Upper lobe of right lung (tissue), 1 donor: ENCODE measurements at places on chromosomes 6 and 20. TPM values are rescaled to one million over a fixed set of nuclear protein-coding genes. Genes with fewer than 3 reads are reported as not detected.

Gene ENPP3
- total RNA-seq = 0.87 TPM

Gene NKX2-4
- total RNA-seq = not detected

Gene COL20A1
- not detected for total RNA-seq

Gene CYP39A1
- 7.8 TPM for total RNA-seq

Gene TMC2
- total RNA-seq = 0.43 TPM

- no peak overlapping the region for H3K27ac ChIP-seq
- H3K27me3 ChIP-seq = no peaks in the 10 kb centered on the region
- no peak for DNase-seq
- no peak overlapping the region for H3K4me3 ChIP-seq
- peaks cover 6% of the 10 kb centered on the region for H3K4me1 ChIP-seq
These were observed 24.7 kb downstream of the MGME1 start for GRCh38 chr20:17993546-17993945.

DNA sequence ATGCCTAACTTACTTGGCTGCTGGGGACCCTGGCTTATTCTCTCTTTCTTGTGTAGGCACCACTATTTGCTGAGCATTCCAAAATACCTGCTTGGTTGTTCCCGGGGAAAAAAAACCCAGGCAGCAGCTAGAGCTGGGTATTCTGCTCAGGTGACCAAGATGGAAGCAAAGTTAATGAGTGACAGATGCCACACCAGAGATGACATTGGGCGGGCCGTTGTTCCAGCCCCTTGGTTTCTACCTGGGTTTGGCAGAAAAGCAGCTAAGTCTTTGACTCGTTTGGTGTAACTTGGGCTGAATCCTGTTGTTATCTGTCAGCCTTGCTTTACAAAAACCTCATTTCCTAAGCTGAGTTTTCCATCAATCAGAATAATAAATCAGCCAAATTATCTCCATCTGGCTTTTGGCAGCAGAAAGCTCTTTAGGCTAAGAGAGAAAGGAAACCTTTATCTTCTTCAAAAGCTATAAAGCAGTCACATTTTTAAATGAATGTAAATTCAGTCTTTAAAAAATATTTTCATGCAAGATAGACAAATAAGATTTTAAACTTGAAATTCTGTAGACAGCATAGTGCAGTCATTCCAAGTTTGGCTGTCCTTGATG lies 202.0 kb upstream of the GMDS start:
- H3K4me1 ChIP-seq = no peaks in the 10 kb centered on the region
- H3K27ac ChIP-seq = no peak overlapping the region
- no peaks in the 10 kb centered on the region for H3K27me3 ChIP-seq

- no peak for DNase-seq
- H3K4me1 ChIP-seq = peaks cover 41% of the 10 kb centered on the region
- H3K4me3 ChIP-seq = no peak overlapping the region
- no peaks in the 10 kb centered on the region for H3K27me3 ChIP-seq
These were observed 38.7 kb downstream of the LAMA4 start for GRCh38 chr6:112215488-112216284.

DNA sequence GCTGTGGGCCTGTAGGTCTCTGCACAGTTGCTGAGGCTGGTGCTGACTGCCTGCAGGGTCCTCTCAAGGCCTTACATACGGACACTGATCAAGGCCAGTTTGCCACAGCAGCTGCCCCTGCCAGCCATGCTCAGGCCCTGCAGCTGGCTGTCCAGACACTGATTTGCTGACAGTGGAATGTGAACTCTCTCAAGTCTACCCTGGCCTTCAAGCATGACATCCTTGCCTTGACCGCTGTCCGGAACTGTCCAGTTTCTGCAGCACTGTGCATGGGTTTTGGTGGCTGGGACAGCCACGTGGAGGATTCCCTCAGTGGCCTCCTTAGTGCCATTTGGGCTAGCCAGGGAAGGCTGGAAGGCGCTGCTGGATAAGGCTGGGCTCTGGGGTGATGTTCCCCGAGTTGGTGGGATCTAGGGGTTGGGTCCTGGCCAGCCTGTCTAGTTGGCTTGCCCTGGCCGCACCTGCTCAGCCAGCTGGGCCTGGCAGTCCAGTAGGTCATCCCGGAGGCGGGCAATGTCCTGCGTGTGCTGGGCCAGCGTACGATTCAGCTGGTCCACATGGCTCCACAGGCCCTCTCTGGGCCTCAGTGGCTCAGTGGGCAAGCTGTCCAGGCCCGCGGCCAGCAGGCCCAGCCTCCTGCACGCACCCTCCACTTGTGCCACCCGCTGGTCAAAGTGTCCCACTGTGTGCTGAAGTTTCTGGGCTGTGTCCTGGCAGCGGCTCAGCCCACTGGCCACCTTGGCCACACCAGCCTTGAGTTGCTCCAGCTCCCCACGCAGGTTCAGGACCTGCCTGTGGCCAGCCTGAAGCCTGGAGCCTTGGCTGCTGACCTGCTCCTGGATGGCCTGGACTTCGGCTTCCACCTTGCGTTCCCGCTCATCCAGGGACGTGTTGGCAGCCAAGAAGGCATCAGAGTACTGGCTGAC lies 5.5 kb downstream of the EMILIN3 start:
- peaks cover 6% of the 10 kb centered on the region for H3K4me1 ChIP-seq
- no peaks in the 10 kb centered on the region for H3K36me3 ChIP-seq
- no peak overlapping the region for H3K4me3 ChIP-seq
- H3K27me3 ChIP-seq = peaks cover 21% of the 10 kb centered on the region

GRCh38 chr6:46042355-46042999 lies 26.8 kb upstream of the CLIC5 start:
- H3K4me3 ChIP-seq = no peak overlapping the region
- no peak overlapping the region for H3K27ac ChIP-seq
- H3K4me1 ChIP-seq = peaks cover 13% of the 10 kb centered on the region
- H3K36me3 ChIP-seq = no peaks in the 10 kb centered on the region
- no peak for DNase-seq

DNA sequence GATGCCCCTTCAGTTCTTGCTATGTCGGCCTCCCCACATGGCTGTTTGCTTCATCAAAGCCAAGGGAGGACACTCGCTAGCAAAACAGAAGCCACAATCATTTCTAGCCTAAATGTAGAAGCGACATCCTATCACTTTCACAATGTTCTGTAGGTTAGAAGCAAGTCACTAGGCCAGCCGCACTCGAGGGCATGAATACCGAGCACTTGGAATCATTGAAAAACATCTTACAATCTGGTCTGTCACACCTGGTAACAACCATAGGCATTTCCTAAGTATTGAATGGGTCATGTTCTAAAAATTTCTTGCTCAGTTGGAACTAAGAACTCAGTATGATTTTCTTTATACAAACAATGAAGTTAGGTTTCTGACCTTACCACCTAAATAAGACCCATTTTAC lies 192.3 kb downstream of the AIG1 start:
- no peaks in the 10 kb centered on the region for H3K4me1 ChIP-seq
- no peaks in the 10 kb centered on the region for H3K27me3 ChIP-seq
- H3K27ac ChIP-seq = no peak overlapping the region
- H3K36me3 ChIP-seq = no peaks in the 10 kb centered on the region
- no peak overlapping the region for H3K4me3 ChIP-seq

DNA sequence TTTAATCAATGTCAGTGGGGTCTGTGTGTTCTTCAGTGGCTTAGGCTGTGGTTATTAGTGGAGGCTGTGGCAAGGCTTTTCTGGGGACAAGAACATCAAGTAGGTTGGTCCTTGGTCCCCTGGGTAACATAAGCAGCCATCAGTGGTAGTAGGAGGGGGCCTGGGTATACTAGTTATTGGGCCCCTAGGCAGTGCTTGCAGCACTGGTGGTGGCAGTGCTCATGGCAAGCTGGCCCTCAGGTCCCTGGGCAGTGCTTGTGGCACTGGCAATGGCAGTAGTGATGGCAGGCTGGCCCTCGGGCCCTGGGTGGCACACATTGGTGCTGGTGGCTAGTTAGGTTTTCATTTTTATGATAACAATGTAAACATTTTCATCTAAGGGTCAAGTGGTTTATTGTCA lies 32.5 kb upstream of the MAS1 start:
- no peak overlapping the region for H3K4me3 ChIP-seq
- no peak for DNase-seq
- no peaks in the 10 kb centered on the region for H3K27me3 ChIP-seq
- H3K27ac ChIP-seq = no peak overlapping the region

GRCh38 chr6:13284646-13285045 lies 43.7 kb downstream of the TBC1D7 start:
- no peak overlapping the region for H3K4me3 ChIP-seq
- DNase-seq = no peak
- no peaks in the 10 kb centered on the region for H3K27me3 ChIP-seq
- no peak overlapping the region for H3K27ac ChIP-seq
- H3K36me3 ChIP-seq = peaks cover 32% of the 10 kb centered on the region

GRCh38 chr6:13079096-13079723 lies 249.1 kb downstream of the TBC1D7 start:
- no peaks in the 10 kb centered on the region for H3K36me3 ChIP-seq
- DNase-seq = no peak
- H3K4me3 ChIP-seq = no peak overlapping the region
- H3K4me1 ChIP-seq = peaks cover 15% of the 10 kb centered on the region
- H3K27ac ChIP-seq = no peak overlapping the region

- H3K27ac ChIP-seq = no peak overlapping the region
- no peak overlapping the region for H3K4me3 ChIP-seq
- H3K27me3 ChIP-seq = no peaks in the 10 kb centered on the region
- DNase-seq = no peak
These were observed 533.1 kb upstream of the CDH4 start for GRCh38 chr20:60718743-60719480.

DNA sequence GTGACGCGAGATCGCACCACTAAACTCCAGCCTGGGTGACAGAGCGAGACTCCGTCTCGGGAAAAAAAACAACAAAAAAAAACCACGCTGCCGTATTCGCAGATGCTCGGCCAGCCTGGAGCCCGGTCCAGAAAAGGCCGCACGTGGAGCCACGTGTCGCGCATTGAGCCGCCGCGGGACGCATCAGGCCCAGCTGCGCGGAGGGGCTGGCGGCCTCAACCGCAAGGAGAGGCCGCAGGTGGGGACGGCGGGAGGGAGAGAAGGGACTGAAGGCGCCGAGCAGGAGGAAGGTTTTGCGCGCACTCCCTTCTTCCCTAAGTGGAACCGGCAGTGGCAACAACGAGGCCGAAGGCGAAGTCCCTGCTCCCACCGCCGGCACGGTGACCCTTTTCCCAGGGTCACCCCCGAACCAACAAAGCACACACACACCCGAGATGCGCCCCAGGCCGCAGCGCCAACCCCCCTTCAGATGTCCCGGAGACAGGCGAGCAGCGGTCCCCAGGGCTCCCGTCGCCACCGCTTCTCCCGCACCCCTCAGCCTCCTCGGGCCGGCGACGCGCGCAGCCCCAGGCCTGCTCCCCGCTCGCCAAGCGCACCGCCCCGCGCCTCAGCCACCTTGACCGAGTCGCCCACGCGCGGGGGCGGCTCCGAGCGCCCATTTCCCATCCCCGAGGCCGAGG lies 681 bp downstream of the SYCP2 start:
- peak; percentile 61 for DNase-seq
- H3K4me3 ChIP-seq = peak overlapping the region; percentile 71
- H3K27me3 ChIP-seq = no peaks in the 10 kb centered on the region
- H3K4me1 ChIP-seq = peaks cover 12% of the 10 kb centered on the region

DNA sequence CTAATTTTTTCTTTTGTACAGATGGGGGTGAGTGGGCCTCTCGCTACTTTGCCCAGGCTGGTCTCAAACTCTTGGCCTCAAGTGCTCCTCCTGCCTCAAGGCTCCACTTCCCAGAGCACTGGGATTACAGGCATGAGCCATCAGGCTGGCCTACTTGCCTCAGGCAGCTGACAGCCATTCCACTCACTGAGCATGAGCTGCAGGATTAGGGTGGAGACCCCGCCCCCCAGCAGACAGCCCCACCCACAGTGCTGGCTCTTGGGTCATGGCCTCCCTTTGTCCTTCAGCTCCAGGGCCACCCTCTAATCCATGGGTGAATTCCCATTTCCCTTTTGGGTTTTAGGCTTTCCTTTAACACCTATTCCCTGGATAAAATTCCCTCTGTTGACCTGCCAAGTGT lies 82.1 kb downstream of the BFSP1 start:
- no peaks in the 10 kb centered on the region for H3K4me1 ChIP-seq
- no peaks in the 10 kb centered on the region for H3K36me3 ChIP-seq
- no peak overlapping the region for H3K27ac ChIP-seq
- no peak overlapping the region for H3K4me3 ChIP-seq

GRCh38 chr6:126188279-126188909 lies 151.5 kb upstream of the CENPW start:
- no peaks in the 10 kb centered on the region for H3K36me3 ChIP-seq
- H3K4me3 ChIP-seq = no peak overlapping the region
- no peak overlapping the region for H3K27ac ChIP-seq
- no peaks in the 10 kb centered on the region for H3K4me1 ChIP-seq
- no peak for DNase-seq

GRCh38 chr20:45406260-45407066 lies 1.6 kb upstream of the DBNDD2 start:
- peak; percentile 88 for DNase-seq
- peak overlapping the region; percentile 86 for H3K4me3 ChIP-seq
- H3K27me3 ChIP-seq = no peaks in the 10 kb centered on the region

- no peaks in the 10 kb centered on the region for H3K4me1 ChIP-seq
- DNase-seq = peak; percentile 88
- peaks cover 18% of the 10 kb centered on the region for H3K27me3 ChIP-seq
- no peaks in the 10 kb centered on the region for H3K36me3 ChIP-seq
- H3K27ac ChIP-seq = peak overlapping the region; percentile 58
These were observed 264.7 kb downstream of the DLL1 start for GRCh38 chr6:170025935-170026750.

DNA sequence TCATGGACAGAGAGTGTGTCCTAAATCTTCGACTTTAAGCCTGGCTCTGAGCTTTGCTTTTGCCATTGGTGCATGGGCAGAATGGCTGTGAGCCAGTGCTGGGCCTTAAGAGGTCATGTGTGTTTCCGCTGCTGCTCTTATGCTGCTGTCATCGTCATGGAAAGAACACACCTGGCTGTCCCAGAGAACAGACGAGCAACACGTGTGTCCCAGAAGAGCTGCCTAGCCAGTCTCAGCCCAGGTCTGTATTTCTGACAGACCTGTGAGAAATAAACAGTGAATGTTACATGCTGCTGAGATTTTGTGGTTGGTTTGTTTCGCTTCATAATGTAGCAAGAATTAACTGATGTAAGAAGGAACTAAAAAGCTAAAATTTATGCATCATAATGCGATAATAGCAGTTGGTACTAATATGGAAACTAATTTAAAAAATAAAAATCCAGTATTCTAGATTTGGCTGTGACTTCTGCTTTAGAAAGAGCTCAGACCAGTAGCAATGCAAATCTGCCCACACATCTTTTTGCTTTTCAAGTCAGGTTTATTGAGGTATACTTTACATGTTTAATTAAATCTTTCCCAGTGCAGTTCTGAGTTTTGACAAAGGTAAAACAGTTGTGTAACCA lies 11.5 kb upstream of the SCP2D1 start:
- no peaks in the 10 kb centered on the region for H3K4me1 ChIP-seq
- no peak for DNase-seq
- H3K4me3 ChIP-seq = no peak overlapping the region

GRCh38 chr20:41571006-41571405 lies 47.2 kb downstream of the CHD6 start:
- H3K4me1 ChIP-seq = peaks cover 12% of the 10 kb centered on the region
- no peak for DNase-seq
- H3K27me3 ChIP-seq = no peaks in the 10 kb centered on the region
- no peak overlapping the region for H3K4me3 ChIP-seq
- H3K36me3 ChIP-seq = no peaks in the 10 kb centered on the region
